ENCODE measurements at places on chromosomes 6 and 20. TPM values are rescaled to one million over a fixed set of nuclear protein-coding genes. Genes with fewer than 3 reads are reported as not detected.

Gene DOK5
- total RNA-seq: 0.13 TPM

GRCh38 chr20:57615445-57615811 lies 4.8 kb downstream of the ZBP1 start:
- no peak for DNase-seq
- H3K36me3 ChIP-seq: no peaks in the 10 kb centered on the region
- peaks cover 37% of the 10 kb centered on the region for H3K27me3 ChIP-seq
- no peaks in the 10 kb centered on the region for H3K4me1 ChIP-seq

Gene CALHM5
- 1.6 TPM for total RNA-seq

DNA sequence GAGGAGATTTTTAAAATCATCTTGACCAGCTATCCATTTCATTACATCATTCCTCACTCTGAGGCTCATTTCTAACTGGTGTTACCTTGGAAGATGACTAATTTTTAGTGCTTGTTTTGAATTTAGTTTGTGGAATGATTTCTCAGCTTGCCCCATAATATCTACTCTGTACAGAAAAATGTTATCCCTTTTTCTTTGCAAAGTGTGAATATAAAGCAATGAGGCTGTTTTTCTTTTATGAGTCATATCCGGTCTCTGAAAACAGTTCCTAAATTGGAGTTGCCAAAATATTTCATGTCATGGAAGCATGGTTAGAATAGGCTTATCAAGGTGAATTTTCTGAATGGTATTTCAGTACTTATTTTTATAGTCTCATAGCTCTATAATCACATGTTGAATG lies 43.8 kb downstream of the FUT9 start:
- H3K4me3 ChIP-seq: no peak overlapping the region
- H3K36me3 ChIP-seq: no peaks in the 10 kb centered on the region
- no peaks in the 10 kb centered on the region for H3K27me3 ChIP-seq
- H3K27ac ChIP-seq: no peak overlapping the region
- DNase-seq: no peak
- H3K4me1 ChIP-seq: no peaks in the 10 kb centered on the region

DNA sequence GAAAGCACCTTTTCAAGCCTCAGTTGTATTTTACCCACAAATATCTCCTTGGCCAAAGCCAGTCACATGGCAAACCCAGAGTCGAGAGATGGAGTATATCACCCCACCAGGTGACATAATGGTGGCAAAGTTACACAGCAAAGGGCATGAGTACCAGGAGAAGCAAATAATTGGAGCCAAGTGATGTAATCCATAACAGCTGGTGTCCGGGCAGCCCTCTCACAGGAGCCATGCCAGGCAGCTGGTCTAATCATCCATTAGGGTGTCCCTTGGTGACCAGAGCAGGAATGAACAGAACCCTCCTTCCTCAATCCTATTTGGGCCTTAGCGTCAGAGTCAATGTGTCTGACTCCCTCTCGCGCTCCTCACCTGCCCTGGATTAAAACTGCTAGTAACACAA lies 272.1 kb downstream of the LRFN2 start:
- DNase-seq: no peak
- no peak overlapping the region for H3K27ac ChIP-seq
- no peaks in the 10 kb centered on the region for H3K4me1 ChIP-seq
- no peak overlapping the region for H3K4me3 ChIP-seq
- H3K27me3 ChIP-seq: peaks cover 3% of the 10 kb centered on the region

DNA sequence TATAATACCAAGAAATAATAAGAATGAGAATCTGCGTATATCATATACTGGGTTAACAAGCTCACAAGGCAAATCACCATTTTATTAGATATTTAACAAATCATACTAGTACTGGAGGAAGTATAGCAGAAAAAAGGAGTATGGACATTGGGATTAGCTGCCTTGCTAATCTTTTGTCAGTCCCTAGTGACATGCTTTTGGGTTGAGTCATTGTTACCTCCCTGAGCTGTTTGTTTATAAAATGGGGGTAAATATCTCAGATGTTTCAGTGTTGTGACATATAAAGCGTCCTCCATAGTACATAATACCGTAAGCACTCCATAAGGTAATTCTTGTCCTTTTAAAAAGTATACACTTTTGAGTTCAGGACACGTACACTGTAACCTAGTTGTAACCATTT lies 107.0 kb downstream of the ESR1 start:
- peaks cover 55% of the 10 kb centered on the region for H3K4me1 ChIP-seq
- peaks cover 3% of the 10 kb centered on the region for H3K27me3 ChIP-seq
- no peak overlapping the region for H3K27ac ChIP-seq

DNA sequence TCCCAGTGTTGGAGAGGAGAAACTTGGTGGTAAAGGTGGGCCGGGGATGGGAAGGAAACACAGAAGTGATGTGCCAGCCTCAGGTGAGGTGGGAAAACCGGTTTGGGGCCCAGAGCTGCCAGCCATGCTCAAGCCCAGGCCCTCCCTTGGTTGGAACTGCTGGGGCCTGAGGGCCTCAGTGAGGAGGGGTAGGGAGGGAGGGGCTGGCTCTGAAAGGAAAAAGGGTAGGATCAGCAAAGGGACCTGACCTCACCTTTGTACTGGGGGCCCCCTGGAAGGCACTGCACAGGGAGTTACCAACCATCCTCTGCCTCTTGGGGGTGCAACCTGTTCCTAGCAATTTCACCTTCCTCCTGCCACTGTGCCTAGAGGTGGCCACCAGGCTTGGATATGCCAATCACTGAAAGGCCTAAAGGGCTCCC lies 1.8 kb upstream of the SPEF1 start:
- peak overlapping the region; percentile 49 for H3K27ac ChIP-seq
- no peak for DNase-seq
- H3K4me1 ChIP-seq: peaks cover 37% of the 10 kb centered on the region
- H3K36me3 ChIP-seq: peaks cover 11% of the 10 kb centered on the region
- H3K4me3 ChIP-seq: peak overlapping the region; percentile 39
- peaks cover 2% of the 10 kb centered on the region for H3K27me3 ChIP-seq

DNA sequence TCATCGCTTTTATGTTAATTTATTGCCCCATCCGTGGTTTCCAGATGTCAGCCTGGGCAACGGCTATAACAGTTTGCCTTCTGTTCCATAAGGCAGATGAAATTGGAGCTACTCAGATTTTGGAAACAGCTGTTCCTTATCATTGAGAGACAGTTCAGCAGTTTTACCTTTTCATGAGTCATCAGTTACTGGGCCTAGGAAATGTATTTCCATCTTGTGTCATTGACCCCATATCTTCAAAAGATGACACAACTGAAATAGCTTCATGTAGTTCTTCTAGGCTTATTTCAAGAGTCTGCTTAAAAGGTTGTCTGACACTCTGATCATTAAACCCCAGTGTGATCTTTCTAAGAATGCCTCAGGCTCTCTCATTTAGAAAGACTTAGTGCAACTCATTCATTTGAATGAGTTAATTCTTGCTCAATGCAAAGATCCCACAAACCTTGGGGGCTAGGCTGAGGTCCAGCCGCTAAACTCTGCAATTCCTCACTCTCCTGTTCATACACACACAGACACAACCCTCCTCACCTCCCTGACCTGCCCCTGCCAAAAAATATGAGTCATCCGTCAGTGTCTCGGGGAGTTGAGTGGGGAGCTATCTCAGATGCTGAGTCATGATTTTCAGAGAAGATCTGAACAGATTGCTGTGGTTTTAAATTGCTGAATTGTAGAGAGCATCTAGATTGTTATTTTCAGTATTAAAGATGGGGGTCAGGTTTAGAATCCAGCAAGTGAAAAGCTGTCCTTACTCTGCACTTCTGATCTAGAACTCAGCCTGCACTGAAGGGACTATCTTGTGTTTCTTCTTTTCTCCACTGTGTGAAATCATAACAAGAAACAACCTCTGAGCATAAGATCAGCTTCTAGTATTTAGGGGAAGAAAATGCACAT lies 61.8 kb downstream of the RPP40 start:
- H3K4me3 ChIP-seq: peak overlapping the region; percentile 75
- peaks cover 23% of the 10 kb centered on the region for H3K36me3 ChIP-seq
- peak; percentile 94 for DNase-seq
- H3K4me1 ChIP-seq: peaks cover 47% of the 10 kb centered on the region
- H3K27ac ChIP-seq: peak overlapping the region; percentile 89

DNA sequence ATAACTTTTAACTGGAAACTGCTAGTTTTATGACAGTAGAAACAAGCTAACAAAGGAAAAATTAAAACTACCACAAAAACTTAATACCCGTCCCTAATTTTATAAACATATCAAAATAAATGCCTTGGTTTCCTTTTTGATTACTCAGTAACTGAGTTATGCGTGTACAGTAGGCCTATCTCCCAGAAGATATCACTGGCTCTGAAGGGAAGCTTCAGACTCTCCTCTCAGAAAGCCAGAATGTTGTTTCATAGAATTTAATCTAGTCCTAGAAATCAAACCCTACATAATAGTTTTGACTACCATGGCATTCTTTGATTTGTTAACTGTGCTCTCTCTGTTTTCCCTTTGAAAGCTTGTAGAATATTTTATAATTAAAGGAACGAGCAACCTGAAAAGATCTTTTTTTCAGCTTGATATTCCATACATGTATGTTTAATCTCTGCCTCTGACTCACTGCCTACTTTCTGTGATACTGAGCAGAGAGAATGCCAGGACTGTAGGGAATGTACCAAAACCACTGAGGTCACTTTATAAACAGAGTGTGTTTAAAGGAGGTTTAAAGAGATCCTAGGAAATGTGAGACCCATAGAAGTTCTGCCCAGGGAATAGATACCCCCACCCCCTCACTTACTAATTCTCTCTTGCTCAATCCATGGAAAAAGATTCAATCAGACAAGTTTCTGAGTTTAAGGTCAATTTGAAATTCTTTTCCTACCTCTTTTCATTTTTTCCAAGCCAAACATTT lies 311.5 kb downstream of the HDGFL1 start:
- H3K4me1 ChIP-seq: peaks cover 81% of the 10 kb centered on the region
- peak overlapping the region; percentile 68 for H3K4me3 ChIP-seq
- H3K27ac ChIP-seq: peak overlapping the region; percentile 86
- no peaks in the 10 kb centered on the region for H3K27me3 ChIP-seq
- peak; percentile 95 for DNase-seq

- DNase-seq: no peak
- no peak overlapping the region for H3K4me3 ChIP-seq
- H3K36me3 ChIP-seq: no peaks in the 10 kb centered on the region
- H3K27me3 ChIP-seq: no peaks in the 10 kb centered on the region
- no peaks in the 10 kb centered on the region for H3K4me1 ChIP-seq
- no peak overlapping the region for H3K27ac ChIP-seq
These were observed 192.8 kb downstream of the LRFN2 start for GRCh38 chr6:40394381-40394780.

Gene SLC26A8
- not detected for total RNA-seq

DNA sequence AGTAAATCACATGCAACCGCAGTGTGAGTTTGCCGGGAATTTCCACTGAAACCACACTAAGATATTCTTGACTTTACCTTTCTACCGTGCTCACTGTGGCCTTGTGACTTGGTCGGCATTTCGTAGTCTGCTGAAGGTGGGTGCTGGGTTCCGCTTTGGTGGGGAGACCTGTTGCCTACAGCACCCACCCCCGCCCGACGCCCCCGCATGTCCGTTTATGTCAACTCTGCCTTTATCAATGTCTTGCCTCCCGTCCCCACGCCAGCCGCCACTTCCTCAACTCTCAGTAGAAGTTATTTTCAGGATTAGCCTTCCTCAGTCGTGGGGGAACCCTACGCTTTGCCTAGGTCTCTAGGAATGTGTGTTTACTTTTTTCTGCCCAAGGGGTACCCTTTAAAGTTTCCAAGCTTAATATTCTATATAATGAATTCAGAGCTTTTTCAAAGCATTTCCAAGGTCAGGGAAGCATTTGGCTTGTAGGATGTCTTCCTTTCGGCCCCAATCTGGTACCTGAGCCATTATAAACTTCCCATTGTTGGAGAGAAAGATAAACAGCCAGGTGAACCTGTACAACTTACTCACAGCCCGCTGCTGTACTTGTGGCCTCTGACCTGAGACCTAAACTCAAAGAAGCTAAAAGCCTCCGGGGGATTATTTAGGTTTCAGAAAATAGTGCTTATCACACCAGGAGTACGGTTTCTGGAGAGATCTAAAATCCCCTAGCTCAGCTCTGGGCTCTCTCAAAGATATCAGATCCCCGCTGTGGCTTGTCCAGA lies 54.2 kb downstream of the TBC1D7 start:
- H3K36me3 ChIP-seq: no peaks in the 10 kb centered on the region
- H3K27ac ChIP-seq: no peak overlapping the region
- H3K4me3 ChIP-seq: no peak overlapping the region
- no peak for DNase-seq
- peaks cover 27% of the 10 kb centered on the region for H3K4me1 ChIP-seq

- H3K36me3 ChIP-seq: no peaks in the 10 kb centered on the region
- peaks cover 18% of the 10 kb centered on the region for H3K27me3 ChIP-seq
- no peak overlapping the region for H3K27ac ChIP-seq
- H3K4me3 ChIP-seq: no peak overlapping the region
- no peak for DNase-seq
- H3K4me1 ChIP-seq: 0 out of 2 replicates have a peak, but pooled peaks cover 5% of the 10 kb centered on the region
These were observed 11.4 kb upstream of the COL9A1 start for GRCh38 chr6:70314296-70314695.

DNA sequence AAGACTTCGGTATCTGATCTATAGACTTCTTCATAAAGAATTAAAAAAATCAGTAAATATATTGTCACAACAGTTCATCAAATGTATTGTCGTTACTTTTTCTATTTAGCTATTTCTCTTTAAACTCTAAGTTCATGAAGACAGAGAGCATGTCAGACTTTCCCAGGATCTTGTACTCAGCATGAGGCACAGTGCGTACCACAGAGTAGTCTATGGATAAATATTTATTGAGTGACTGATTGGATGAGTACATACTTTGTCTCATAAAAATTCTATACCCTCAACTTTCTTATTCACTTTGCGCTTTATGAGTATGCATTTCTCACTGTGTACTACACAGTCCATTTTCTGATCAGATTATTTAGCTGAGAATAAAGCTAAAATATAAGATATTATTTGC lies 1284.4 kb upstream of the ADGRB3 start:
- DNase-seq: no peak
- H3K27me3 ChIP-seq: no peaks in the 10 kb centered on the region
- H3K27ac ChIP-seq: no peak overlapping the region
- H3K4me3 ChIP-seq: no peak overlapping the region

- no peaks in the 10 kb centered on the region for H3K27me3 ChIP-seq
- H3K27ac ChIP-seq: no peak overlapping the region
- H3K36me3 ChIP-seq: peaks cover 35% of the 10 kb centered on the region
- no peak overlapping the region for H3K4me3 ChIP-seq
- DNase-seq: no peak
These were observed 66.9 kb downstream of the PHACTR2 start for GRCh38 chr6:143744551-143745165.

- no peaks in the 10 kb centered on the region for H3K36me3 ChIP-seq
- H3K4me1 ChIP-seq: no peaks in the 10 kb centered on the region
- no peak overlapping the region for H3K4me3 ChIP-seq
- no peak for DNase-seq
- H3K27ac ChIP-seq: no peak overlapping the region
- no peaks in the 10 kb centered on the region for H3K27me3 ChIP-seq
These were observed 848.4 kb downstream of the PHF3 start for GRCh38 chr6:64483956-64484499.
